ENCODE measurements at places on chromosomes 4 and X.

GRCh38 chr4:8079031-8079885 lies 79.4 kb downstream of the ABLIM2 start:
- DNase-seq = no peak

GRCh38 chr4:158760866-158761265 lies 8.0 kb upstream of the FNIP2 start:
- no peak for DNase-seq

DNA sequence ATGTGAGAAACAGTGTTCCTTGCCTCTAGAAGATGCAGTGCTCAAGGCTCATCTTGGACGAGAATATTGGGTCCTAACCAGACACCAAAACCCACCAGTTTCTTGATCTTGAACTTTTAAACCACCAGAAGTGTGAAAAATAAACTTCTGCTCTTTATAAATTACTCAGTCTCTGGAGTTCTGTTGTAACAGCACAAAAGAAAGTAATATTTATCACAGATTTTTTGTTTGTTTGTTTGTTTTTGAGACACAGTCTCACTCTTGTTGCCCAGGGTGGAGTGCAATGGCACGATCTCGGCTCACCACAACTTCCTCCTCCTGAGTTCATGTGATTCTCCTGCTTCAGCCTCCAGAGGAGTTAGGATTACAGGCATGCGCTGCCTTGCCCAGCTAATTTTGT lies 371.1 kb upstream of the NDST4 start:
- DNase-seq = no peak

DNA sequence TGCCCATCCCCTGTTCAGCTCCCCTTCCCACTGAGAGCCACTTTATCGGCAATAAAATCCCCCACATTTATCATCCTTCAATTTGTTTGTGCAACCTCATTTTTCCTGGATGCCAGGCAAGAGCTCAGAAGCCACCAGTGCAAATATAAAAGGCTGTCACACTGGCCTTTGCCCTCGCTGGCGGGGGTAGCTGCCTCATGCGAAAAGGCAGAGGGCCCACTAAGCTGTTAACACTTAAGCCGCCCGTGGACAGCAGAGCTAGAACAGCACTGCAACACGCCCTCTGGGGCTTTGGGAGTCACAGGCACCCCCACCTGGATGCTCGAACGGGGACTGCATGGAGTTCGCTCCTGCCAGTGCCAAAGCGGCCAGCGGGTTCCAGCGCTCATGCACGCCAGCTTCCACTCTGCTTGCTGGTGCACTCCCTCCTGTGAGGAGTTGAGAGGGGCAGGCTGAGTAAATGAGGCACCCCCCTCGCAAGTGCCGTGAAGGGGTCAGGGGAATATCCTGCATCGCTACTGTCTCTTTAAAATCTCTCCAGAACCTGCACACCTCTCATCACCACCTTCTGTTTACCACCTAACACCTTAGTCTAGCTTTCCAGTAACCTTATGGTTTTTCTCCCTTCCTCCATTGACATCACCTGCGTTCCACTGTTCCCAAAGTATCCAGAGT lies 99.5 kb downstream of the SORBS2 start:
- DNase-seq = no peak

DNA sequence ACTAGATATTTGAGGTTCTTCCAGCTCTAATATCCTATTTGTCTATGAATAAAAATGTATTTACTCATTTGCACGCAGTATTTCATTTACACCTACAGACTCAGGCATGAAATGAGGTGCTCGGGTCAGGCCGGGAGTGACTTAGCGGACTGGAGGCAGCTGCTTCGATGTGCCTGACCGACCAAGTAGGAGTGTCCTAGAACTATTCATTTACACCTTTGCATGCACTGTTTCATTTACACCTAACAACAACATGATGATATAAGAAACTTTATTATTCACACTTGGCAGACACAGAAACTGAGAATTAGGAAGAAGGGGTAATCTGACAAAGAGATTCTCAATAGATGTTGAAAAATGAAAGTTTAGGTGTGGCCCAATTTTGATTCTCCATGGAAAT lies 28.7 kb upstream of the FAT1 start:
- no peak for DNase-seq

GRCh38 chr4:36142504-36142903 lies 101.8 kb downstream of the ARAP2 start:
- no peak for DNase-seq

- DNase-seq = no peak
These were observed 22.8 kb downstream of the FRAS1 start for GRCh38 chr4:78079726-78080430.

- DNase-seq = no peak
These were observed 48.3 kb upstream of the MAB21L2 start for GRCh38 chr4:150533673-150534072.

GRCh38 chrX:131841496-131842437 lies 181.3 kb upstream of the STK26 start:
- no peak for DNase-seq

GRCh38 chrX:97909245-97909644 lies 1025.5 kb downstream of the RPA4 start:
- no peak for DNase-seq

DNA sequence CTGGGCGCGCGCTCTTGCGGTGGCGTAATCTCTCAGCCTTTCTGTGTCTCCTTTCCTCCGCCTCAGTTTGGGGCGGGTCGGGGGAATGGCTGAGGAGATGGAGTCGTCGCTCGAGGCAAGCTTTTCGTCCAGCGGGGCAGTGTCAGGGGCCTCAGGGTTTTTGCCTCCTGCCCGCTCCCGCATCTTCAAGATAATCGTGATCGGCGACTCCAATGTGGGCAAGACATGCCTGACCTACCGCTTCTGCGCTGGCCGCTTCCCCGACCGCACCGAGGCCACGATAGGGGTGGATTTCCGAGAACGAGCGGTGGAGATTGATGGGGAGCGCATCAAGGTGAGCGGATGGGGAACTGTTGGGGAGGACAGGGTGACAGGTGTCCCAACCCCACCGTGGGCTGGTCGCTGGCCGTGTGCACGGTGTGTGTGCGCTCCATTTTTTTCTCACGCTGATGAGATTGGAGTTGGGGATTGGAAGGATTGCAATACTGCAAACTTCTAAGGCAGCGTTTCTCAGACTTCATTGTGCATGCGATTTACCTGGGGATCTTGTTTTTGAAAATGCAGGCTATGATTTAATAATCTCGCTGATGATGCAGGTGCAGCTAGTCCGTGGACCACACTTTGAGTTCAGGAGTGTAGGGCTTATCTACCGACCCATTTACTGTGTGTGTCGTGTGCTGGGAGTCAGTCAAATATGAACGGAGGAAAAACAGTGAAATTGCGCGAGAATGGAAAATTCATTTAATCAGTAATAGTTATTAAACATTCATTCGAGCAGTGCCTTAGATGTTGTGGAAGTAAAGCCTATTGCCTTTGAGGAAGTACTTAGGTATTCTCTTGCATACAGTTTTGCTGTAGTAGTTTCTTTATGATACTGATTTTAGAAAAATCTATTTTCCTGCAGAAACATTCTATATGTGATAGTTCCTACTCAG lies at the start of gene RAB33B:
Gene RAB33B, plus strand, starts transcription at position 11 of the 935 bp plus-strand sequence. Its CDS starts 75 bp downstream, at position 86.
- no peak for DNase-seq

DNA sequence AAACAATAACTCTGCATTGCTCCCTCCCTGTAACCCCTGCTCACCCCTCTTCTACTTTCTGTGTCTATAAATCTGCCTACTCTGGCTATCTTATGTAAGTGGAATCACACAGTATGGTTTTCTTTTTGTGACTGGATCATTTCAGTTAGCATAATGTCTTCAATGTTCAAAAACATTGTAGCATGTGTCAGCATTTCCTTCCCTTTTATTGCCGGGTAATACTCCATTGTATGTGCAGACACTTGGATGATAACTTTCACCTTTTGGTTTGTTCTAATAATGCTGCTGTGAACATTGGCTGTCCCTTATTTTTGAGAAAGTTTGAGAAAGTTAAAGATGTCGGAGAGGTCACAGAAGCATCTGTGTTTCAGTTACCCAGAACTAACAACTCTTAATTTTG lies 60.6 kb upstream of the TLR2 start:
- DNase-seq = no peak

GRCh38 chr4:98905839-98906238 lies 23.1 kb downstream of the EIF4E start:
- DNase-seq = no peak

DNA sequence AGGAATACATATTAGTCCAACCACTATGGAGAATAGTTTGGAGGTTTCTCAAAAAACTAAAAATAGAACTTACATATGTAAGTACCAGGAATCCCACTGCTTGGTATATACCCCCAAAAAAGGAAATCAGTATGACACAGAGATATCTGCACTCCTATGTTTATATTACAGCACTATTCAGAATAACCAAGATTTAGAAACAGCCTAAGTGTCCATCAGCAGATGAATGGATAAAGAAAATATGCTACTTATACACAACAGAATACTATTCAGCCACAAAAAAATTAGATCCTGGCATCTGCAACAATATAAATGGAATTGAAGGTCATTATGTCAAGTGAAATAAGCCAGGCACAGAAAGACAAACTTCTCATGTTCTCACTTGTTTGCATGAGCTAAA lies 27.5 kb upstream of the ABCG2 start:
- no peak for DNase-seq

GRCh38 chrX:46029777-46030176 lies 515.4 kb downstream of the ZNF674 start:
- DNase-seq = no peak

- DNase-seq = no peak
These were observed 38.8 kb downstream of the ZBTB49 start for GRCh38 chr4:4328840-4329239.

DNA sequence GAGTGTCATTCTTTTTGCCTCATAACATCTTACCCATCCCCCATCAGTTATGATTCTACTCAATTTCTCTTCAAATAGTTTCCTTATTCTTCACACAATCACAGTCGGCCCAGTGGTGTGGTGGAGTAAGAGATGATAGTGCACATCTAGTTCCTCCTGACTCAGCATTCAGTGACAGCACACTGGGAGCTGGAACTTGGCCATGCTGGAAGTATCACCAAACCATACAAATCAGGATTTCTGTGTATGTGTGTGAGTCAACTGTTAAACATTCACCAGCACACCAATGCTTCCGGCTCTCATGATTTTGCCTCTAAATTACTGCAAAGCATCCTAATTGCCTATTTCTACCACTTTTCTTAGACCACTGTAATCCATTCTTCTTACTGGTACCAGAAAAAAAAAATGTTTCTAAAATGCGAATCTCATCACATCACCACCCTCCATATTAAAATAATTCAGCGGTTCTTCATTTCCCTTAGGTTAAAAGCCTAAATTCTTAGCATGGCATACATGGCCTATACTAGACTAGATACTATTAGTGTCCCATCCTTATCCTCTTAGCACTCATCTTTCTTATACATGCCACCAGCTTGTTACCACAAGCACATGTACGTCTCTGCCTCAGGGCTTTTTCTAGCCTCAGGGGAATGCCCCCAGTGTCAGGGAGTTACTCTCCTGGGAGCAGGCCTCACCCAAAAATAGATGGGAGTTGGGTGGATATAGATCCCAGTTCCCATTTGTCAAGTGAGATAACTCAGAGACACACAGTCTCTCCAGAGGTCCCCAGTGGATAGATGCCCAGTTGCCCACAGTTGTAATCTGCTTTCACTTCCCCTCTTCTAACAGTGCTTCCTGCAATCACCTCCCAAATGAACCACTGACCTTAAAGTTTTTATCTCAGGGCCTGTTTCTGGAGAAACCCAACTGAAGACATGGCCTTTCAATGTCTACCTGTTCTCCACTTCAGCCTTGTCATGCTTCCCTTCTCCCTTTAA lies 49.2 kb upstream of the DDX53 start:
- DNase-seq = no peak

- DNase-seq = no peak
These were observed 44.2 kb downstream of the NAP1L5 start for GRCh38 chr4:88653371-88653946.

GRCh38 chr4:79467246-79467932 lies 59.4 kb upstream of the GK2 start:
- DNase-seq = no peak

DNA sequence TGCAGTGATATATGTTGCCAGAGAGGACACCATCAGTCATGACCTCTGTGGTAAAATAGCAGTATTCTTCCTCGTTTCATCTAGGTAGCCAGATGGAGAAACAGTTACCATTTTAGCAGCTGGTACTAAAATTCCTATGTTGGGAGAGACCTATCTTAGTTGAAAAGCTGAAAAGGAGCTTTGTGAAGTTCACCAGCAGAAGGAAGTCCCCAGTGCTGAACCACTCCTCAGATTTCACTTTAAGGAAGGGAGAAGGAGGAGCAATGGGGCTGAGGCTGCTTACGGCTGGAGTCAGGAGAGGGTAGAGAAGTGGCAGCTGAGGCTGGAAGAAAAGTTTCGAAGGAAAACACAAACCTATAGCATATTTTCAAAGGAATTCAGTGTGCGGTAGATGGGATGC lies 103.7 kb downstream of the ATXN3L start:
- no peak for DNase-seq

DNA sequence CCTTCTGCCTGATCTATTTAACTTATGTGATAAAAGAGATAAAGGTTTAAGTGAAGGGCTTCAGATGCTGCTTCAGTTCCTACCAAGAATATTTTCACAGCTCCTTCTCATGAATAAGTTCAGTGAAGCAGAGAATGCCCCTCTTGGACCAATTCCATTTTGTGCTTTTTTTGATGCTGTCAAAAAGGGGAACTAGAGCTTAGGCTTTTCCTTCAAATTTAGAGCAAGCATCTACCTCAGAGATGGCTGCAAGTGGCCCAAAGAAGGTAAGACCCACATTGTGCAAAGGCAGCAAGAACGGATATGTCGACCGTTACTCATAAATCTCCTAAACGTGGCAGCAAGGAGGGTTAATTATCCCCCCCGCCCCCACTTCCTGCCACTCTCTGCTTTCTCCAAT lies 4.5 kb downstream of the CHRDL1 start:
- DNase-seq = no peak

DNA sequence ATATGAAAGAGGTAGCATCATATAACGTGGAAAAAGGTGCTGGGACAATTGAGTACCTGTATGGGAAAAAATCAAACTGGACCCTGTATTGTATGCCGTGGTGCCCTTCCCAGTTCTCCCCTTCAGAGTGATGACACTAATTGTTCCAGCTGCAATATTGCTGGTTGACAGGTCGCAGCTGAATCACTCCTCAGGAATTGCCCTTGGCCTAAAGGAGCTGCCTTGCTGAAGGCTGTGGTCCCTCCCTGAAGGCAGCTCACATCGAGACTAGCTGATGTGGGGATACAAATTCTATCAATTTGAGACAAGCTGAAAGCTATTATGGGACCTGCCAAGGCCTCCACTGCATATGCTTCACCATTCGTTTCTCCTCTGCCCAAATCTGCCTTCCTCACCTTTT lies 39.3 kb upstream of the CXCL8 start:
- no peak for DNase-seq

GRCh38 chr4:8728536-8729407 lies 136.2 kb downstream of the CPZ start:
- DNase-seq = no peak
